Fibroblast of skin of abdomen (primary cell): ENCODE measurements at places on chromosomes 2 and 18.
A peak's percentile ranks its signal among the peaks of the same experiment; 100 is the strongest.

DNA sequence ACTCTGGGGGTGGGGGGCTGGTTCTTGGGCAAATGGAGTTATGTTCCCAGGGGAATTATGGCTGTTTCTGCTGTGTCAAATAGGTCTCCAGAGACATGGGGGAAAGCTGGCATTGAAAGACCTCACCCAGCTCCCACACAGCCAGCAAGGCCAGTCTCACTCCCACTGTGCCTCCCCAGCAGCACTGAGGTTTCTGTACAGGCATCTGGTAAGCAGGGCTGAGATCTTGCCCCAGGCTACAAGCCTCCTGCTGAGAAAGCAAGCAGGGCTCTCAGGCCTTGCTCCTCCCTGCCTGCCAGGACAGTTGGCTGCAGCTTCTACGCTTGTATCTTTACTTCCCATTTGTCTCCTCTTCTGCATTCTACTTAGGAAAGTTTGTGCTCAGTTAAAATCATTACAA lies 50.5 kb upstream of the FHOD3 start:
- no peak for DNase-seq

DNA sequence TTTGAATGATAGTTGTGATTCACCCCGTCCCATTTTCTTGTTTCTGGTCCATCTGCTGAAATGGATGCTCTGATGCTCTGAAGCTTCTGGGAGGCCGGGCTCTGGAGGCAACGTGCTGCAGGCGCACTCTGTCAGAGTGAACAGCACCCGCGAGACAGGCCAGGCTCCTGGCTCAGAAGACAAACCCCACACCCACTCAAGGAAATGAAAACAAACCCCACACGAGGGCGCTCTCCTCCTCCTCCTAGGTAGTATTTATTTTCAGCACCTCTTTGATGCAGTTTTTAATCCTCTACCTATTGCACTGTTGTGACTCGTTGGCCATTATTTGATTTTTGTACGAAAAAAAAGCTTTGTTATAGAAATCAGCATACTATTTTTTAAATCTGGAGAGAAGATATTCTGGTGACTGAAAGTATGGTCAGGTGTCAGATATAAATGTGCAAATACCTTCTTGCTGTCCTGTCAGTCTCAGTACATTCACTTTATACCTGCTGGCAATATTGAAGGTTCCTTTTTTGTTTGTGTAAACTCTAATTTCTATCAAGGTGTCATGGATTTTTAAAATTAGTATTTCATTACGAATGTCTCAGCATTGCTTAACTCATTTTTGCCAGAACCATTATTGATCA lies 10.3 kb upstream of the CHST10 start:
- DNase-seq, result peak; percentile 15

- DNase-seq, result no peak
Measured at GRCh38 chr2:114450639-114451038, 8.2 kb downstream of the DPP10 start.

GRCh38 chr2:152051436-152051835 lies 47.4 kb downstream of the CACNB4 start:
- DNase-seq, result no peak

DNA sequence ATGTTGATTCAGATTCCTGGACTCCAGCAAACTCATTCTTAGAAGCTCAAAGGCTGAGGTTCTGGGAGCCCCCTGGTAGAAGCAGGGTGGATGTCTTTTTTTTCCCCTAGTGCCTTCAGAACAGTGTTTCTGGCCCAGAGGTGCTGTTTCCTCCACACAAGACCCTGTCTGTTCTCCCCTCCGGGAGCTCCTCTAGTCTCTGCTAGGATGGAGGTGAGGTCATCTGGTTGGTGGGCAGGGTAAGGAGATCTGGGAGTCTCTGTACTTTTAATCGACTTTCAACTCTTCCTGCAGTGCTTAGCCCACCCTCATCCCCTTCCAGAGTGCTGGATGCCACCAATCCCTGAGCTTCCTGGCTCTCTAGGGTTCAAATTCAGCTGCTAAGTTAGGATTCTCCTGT lies 192.0 kb downstream of the SH3BP4 start:
- DNase-seq, result no peak

- no peak for DNase-seq
Measured at GRCh38 chr2:191931329-191931728, 84.4 kb upstream of the CAVIN2 start.

GRCh38 chr2:98663511-98664090 lies 55.2 kb downstream of the UNC50 start:
- DNase-seq, result no peak

- DNase-seq, result no peak
Measured at GRCh38 chr2:10392951-10393639, 55.0 kb downstream of the ODC1 start.

DNA sequence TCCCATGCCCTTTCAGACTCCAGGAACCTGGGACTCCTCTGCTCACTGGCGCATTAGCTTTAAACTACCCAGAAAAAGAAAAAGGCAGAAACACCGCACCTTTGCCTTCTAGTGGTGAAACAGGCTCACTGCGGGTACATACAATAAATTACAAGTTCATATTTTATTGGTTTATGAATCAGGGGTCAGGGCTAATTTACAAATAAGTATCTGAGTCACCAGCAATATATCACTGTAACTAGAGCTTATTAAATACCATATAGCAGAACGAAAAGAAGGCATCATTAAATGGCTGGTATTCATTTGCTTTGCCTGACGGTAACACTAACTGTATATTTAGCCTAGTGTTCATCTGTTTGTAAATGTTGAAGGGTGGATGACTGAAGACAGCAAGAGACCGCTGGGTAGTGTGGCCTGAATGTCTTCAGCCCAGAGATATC lies 26.9 kb upstream of the DTNB start:
- DNase-seq, result peak; percentile 31

GRCh38 chr2:148567716-148568115 lies 76.8 kb upstream of the EPC2 start:
- DNase-seq, result no peak

- no peak for DNase-seq
Measured at GRCh38 chr2:179478771-179479170, 214.1 kb upstream of the SESTD1 start.
